ENCODE measurements at places on chromosomes 5 and 9.

DNA sequence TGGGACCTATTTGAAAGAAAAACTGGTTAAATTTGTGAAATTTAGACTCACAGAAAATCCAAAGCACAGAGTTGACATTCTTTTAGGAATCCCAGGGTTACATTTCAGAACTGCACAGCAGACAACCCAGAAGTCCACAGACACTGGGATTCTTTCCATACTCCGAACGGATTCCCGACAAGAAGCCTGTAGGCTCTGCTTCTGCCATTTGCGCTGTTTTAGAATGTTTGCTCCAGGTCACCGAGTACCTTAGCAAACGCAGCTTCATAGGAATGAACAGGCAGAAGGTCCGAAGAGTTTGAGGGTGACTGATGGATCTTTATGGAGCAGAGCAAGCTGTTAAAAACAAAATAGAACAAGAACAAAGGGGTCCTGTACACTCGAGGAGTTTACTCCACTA is 84.5 kb upstream of the NFIB start:
- no peak for DNase-seq

- DNase-seq = peak; percentile 71
Measured at GRCh38 chr5:179623906-179624741, 653 bp upstream of the HNRNPH1 start.

- no peak for DNase-seq
Measured at GRCh38 chr5:173003360-173003759, 19.8 kb downstream of the ATP6V0E1 start.

GRCh38 chr5:123142957-123143356 is 53.9 kb downstream of the PRDM6 start:
- no peak for DNase-seq

DNA sequence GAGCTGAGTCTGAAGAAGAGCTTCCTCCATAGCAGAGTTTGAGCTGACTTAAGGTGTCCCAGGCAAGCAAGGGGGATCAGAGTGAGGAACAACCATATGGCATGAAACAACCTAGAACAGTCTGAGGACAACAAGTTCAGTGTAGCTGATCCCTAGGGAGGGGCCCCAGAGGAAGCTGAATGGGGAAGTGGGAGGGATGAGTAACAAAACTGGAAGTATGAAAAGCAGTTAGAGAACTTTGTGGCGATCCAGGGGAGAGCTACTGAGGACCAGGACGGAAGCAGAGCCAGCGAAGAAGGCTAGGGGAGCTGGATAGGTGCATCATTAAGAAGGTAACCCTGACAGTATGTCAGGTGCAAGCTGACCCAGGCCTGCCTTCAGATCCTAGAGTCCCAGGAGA is 580.8 kb downstream of the BNC2 start:
- no peak for DNase-seq

GRCh38 chr9:85508616-85509015 is 233.1 kb downstream of the AGTPBP1 start:
- no peak for DNase-seq

- peak; percentile 71 for DNase-seq
Measured at GRCh38 chr9:136403915-136404800, 4.2 kb upstream of the SNAPC4 start.

- DNase-seq = no peak
Measured at GRCh38 chr5:172216345-172216744, 22.4 kb downstream of the EFCAB9 start.

- DNase-seq = no peak
Measured at GRCh38 chr9:22379272-22379671, 67.4 kb upstream of the DMRTA1 start.

DNA sequence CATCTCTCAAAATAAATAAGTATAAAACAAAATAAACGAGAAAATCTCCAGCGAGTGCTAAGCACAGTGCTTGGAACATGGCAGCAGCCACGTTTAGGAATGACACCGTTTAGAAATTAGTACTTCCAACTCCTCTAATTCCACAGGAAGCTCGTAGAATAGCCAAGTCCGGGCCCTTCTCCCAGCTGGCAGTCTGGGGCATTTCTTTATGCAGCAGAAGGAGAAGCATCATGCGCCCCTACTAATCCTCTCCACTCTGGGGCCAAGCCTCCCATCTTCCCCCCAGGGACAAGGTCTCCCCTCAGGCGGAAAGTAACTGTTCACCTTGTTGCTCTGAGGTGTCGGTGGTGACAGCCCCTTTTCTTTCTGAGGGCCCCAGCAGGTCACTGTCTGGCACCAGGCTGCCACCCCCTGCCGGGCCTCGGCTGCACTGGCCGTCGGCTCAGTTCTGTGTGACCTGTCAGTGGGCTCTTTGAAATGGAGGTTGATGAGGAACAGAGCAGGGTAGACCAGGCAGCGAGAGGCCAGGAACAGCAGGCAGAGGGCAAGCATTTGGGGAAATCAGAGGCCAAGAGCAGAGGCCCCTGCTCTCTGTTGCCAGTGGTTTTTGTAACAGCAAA is 113.5 kb upstream of the WWC1 start:
- no peak for DNase-seq

All from activated naive CD8-positive, alpha-beta T cell treated with anti-CD3 and anti-CD28 coated beads for 36 hours (primary cell).